Tibial nerve (tissue), 4 donors: ENCODE measurements at places on chromosomes 6 and 20.
A peak's percentile ranks its signal among the peaks of the same experiment; 100 is the strongest.

DNA sequence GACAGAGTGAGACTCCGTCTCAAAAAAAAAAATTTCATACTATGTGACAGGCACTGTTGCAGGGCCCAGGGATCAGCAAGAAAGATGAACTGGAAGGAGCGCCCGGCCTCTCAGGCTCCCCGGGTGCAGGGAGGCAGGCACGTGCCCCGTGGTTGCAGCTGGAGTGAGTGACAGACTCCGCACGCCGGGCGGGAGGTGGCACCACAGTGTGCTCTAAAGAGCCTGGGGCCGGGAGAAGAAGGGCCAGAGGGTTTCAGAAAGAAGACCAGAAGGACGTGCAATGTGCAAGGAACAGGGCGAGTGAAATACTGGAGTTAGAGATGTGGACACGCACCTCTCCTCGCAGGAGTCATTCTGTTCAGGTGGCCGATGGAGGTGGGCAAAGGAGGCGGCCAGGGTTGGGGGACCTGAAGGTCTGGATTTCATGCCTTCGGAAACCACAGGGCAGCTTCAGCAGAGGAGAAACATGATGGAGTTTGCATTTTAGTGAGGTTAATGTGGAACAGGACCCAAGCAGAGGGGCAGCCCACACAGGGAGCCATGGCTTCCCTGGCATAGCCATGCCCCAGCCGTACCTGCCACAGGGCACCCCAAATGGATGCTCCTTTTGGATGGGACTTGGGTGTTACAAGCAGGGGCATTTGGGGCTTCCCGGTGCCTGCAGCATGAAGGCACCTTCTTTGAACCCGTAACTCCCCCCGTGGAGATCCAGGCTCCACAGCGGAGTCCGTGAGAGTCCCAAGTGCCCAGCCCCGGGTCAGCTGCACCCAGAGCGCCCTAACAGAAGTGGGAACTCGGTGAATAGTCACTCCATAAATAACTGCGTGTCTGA, 226.2 kb downstream of the ERMARD start:
- DNase-seq = no peak
- no peak overlapping the region for H3K27ac ChIP-seq
- H3K36me3 ChIP-seq = no peaks in the 10 kb centered on the region

DNA sequence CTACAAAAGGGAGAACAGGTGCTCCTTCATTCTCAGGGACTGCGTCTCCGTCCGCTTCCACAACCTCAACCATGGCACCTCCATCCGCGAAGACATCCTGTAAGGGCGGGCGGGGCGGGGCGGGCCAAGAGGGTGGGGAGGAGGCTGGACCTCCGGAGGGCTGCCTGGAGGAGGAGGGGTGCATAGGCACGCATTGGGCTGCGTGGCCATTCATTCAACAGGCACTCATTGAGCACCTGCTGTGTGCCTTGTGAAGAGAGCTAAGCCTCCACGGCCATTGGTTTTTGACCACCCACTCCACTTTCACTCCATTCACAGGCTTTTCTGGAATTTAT, 435 bp downstream of the ZSWIM3 start:
- H3K36me3 ChIP-seq = peaks cover 24% of the 10 kb centered on the region
- peak overlapping the region; percentile 99 for H3K4me3 ChIP-seq
- H3K27me3 ChIP-seq = no peaks in the 10 kb centered on the region
- no peak for DNase-seq

- H3K4me1 ChIP-seq = no peaks in the 10 kb centered on the region
- H3K27ac ChIP-seq = no peak overlapping the region
- no peak overlapping the region for H3K4me3 ChIP-seq
Observed at GRCh38 chr20:36826554-36827244, 49.2 kb upstream of the TLDC2 start.

GRCh38 chr6:56173228-56173627, 74.2 kb downstream of the COL21A1 start:
- peaks cover 20% of the 10 kb centered on the region for H3K36me3 ChIP-seq
- H3K4me1 ChIP-seq = no peaks in the 10 kb centered on the region
- H3K27me3 ChIP-seq = no peaks in the 10 kb centered on the region
- no peak for DNase-seq

- H3K27ac ChIP-seq = no peak overlapping the region
- no peak for DNase-seq
- no peaks in the 10 kb centered on the region for H3K27me3 ChIP-seq
- no peaks in the 10 kb centered on the region for H3K36me3 ChIP-seq
Observed at GRCh38 chr6:75532521-75532920, 38.9 kb upstream of the FILIP1 start.

DNA sequence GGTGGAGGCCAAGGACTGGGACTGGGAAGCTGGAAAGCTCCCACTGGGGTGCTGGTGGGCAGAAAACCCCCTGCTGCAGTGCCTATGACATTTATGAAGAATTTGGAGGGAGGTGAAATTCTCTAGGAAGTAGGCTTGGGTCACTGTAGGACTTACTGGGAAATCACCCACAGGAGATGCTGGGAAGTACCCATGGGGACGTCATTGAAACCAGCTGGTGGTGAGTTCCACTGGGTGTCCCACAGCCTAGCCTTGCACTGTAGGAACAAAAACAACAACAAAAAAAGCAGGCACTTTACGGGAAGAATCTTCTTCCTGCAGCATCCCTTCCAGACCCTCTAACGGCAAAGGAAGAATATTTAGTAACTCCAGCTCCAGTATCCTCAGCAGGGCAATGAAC, 26.2 kb downstream of the VIP start:
- H3K4me1 ChIP-seq = no peaks in the 10 kb centered on the region
- no peak overlapping the region for H3K27ac ChIP-seq
- H3K4me3 ChIP-seq = no peak overlapping the region
- no peaks in the 10 kb centered on the region for H3K27me3 ChIP-seq
- DNase-seq = no peak
- H3K36me3 ChIP-seq = no peaks in the 10 kb centered on the region

GRCh38 chr6:82494367-82494766, 130.8 kb downstream of the TPBG start:
- H3K27me3 ChIP-seq = no peaks in the 10 kb centered on the region
- no peak overlapping the region for H3K4me3 ChIP-seq
- H3K4me1 ChIP-seq = no peaks in the 10 kb centered on the region
- no peak for DNase-seq
- H3K27ac ChIP-seq = no peak overlapping the region

DNA sequence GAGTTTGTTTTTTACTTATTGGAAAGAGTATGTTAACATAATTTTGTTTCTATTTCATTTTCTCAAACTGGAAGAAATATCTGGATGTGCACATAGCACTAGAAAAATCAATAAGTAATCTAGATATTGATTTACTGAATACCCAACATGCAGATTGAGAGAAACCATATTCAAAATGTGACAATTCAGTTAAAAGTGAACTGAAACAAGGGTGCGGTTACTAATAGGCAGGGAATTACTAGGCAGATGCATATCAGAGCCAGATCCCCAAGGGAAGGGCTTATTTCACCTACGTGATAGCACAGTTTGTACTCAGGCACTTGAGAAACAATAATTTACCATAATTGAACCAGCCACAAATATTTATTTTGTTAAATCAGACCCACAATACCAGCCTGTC, 493.1 kb upstream of the FLRT3 start:
- no peaks in the 10 kb centered on the region for H3K27me3 ChIP-seq
- H3K27ac ChIP-seq = no peak overlapping the region
- no peak for DNase-seq
- no peaks in the 10 kb centered on the region for H3K4me1 ChIP-seq
- H3K36me3 ChIP-seq = no peaks in the 10 kb centered on the region

DNA sequence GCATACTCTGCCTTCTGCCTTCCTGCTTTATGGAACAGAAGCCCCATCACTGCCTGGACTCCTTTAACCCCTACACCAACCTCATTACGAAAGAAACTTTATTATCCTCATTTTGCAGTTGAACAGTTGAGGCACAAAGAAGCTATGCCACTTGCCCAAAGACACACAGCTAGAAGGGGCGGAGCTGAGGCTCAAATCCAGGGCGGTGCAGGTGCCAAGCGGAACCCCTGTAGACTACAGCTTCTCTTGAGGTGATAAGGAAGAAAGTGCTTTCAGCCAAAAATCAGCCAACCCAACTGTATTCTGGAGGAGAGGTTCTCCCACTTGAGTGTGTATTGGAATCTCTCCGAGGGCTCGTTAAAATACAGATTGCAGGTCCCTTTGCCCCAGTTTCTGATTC, 90.5 kb downstream of the PRND start:
- no peak for DNase-seq
- peak overlapping the region; percentile 87 for H3K27ac ChIP-seq
- no peaks in the 10 kb centered on the region for H3K27me3 ChIP-seq
- H3K4me3 ChIP-seq = no peak overlapping the region
- H3K4me1 ChIP-seq = peaks cover 60% of the 10 kb centered on the region
- H3K36me3 ChIP-seq = no peaks in the 10 kb centered on the region

- no peaks in the 10 kb centered on the region for H3K4me1 ChIP-seq
- no peak overlapping the region for H3K4me3 ChIP-seq
- H3K27ac ChIP-seq = no peak overlapping the region
Observed at GRCh38 chr20:44637522-44638372, 13.8 kb downstream of the ADA start.

GRCh38 chr6:5338177-5338960, 77.1 kb downstream of the FARS2 start:
- H3K4me1 ChIP-seq = peaks cover 33% of the 10 kb centered on the region
- H3K27me3 ChIP-seq = no peaks in the 10 kb centered on the region
- H3K36me3 ChIP-seq = no peaks in the 10 kb centered on the region
- no peak for DNase-seq

- DNase-seq = no peak
- H3K4me3 ChIP-seq = no peak overlapping the region
- H3K27ac ChIP-seq = peak overlapping the region; percentile 68
- no peaks in the 10 kb centered on the region for H3K4me1 ChIP-seq
- no peaks in the 10 kb centered on the region for H3K27me3 ChIP-seq
Observed at GRCh38 chr6:56807326-56807988, 147.4 kb upstream of the BEND6 start.

DNA sequence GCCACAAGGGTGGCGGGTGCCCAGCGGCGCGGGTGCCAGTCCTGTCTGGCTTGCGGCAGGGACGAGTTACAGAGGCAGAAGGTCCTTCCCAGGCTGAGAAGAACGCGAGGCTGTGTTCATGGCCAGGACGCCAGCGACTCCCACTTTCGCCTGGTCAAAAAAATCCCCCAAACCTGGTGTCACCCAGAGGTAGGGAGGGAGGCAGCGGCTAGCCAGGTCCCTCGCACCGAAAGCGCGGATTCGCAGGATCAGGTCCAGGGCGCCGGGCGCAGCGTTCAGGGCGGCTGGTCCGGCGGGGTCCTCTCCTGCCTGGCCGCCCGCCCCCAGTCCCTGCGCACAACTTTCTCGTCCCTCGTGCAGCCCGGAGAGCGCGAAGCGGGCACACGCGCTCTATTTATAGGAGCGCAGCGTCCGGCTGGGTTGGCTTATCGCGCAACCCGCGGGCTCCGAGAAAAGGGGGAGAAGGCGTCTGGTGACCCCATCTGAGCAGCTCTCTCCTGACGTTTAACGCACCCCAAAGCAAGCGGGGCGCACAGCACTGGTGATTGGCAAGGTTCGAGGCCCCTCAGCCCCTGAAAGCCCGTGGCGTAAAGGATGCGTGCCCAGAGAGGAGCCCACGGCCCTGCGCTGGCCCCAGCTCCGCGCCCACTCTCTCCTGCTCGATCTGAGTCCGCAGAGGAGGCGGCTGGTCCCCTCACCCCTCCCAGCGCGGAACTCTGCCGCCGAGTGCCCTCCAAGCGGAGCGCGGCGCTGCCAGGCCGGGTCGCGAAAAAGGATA, 519 bp downstream of the CBLN4 start:
- H3K36me3 ChIP-seq = no peaks in the 10 kb centered on the region
- peaks cover 42% of the 10 kb centered on the region for H3K27me3 ChIP-seq
- no peak overlapping the region for H3K4me3 ChIP-seq
- no peak for DNase-seq
- peaks cover 5% of the 10 kb centered on the region for H3K4me1 ChIP-seq
- no peak overlapping the region for H3K27ac ChIP-seq

DNA sequence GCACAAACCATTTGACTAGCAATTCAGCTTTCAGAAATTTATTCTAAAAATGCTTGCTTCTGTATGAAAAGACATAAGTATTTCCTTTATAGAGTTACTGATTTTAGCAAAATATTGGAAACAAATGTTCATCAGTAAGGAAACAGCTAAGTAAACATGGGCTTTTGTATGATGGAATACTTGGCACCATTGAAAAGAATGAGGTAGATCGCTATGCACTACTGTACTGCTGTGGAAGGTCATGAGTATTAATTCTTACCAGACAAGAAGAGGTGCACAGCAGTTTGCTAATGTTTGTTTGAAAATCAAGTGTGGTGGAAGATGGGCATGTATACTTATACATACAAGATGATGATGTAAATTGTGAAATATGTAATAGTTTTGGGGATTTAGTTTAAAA, 73.0 kb downstream of the FARS2 start:
- no peaks in the 10 kb centered on the region for H3K27me3 ChIP-seq
- DNase-seq = no peak
- H3K4me1 ChIP-seq = peaks cover 41% of the 10 kb centered on the region
- no peaks in the 10 kb centered on the region for H3K36me3 ChIP-seq
- H3K27ac ChIP-seq = no peak overlapping the region
- no peak overlapping the region for H3K4me3 ChIP-seq

DNA sequence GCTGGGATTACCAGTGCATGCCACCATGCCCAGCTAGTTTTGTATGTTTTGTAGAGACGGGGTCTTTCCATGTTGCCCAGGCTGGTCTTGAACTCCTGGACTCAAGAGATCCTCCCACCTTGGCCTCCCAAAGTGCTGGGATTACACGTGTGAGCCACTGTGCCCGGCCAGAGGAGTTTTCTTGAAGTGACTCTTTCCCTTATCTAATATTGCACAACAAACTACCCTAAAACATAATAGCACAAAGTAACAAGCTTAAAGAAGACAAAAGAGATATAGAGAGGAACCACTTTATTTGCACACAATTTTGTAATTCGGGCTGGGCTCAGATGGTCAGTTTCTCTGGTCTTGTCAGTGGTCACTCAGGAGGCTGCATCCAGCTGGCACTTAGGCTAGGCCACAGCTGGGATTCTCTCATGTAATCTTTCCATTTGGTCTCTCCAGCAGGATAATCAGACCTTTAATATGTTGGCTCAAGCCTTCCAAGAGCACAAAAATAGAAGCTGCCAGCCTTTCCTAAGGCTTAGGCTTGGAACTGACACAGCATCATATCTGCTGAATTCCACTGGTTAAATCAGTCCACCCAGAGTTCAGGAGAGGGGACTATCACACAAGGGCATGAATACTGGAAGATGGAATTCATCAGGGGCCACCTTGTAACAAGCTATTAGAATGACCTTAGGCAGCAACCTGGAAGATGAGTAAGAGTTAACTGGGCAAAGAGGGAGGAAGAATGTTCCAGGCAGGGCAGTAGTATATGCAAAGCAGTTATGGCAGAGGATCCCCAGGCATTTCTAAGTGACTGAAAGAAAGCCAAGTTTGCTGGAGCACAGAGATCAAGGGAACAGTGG, 56.7 kb upstream of the PNRC1 start:
- H3K27me3 ChIP-seq = no peaks in the 10 kb centered on the region
- no peak overlapping the region for H3K27ac ChIP-seq
- H3K4me1 ChIP-seq = peaks cover 5% of the 10 kb centered on the region
- DNase-seq = no peak

DNA sequence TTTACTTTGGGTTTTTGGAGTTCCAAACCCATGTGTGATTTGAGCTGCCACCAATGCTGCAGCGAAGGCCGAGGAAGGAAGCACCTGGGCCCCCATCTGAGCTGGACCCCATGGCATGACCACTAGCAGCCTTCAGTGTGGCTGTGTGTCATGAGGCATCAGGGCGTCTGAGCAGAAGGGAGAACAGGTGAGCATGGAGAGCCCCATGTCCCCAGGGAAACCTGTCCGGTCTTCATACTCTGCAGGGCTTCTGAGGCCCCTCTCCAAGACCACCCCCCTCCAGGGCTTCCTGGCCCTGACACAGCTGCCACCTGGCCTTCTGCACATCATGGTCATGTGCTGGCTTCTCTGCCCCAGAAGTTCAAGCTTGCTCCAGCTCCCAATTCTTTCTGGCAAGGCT, 169.1 kb upstream of the CST7 start:
- H3K4me1 ChIP-seq = no peaks in the 10 kb centered on the region
- H3K36me3 ChIP-seq = no peaks in the 10 kb centered on the region
- H3K27ac ChIP-seq = no peak overlapping the region
- no peak for DNase-seq
